ENCODE measurements at places on chromosomes 3 and 15.
A peak's percentile ranks its signal among the peaks of the same experiment; 100 is the strongest.

DNA sequence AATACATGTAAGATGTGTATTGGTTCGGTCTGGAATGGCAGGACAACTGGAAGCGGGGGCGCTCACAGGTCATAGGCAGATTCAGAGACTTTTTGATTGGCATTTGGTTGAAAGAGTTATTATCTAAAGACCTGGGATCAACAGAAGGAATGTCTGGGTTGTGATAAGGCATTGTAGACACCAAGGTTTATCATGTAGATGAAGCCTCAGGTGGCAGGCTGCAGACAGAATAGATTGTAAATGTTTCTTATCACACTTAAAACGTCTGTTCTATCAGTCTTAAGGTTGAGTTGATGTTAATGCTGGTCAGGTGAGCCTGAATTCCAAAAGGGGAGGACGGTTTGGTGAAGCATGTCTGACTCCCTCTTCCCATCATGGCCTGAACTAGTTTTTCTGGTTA lies 295.9 kb upstream of the PROK2 start:
- no peak for DNase-seq

DNA sequence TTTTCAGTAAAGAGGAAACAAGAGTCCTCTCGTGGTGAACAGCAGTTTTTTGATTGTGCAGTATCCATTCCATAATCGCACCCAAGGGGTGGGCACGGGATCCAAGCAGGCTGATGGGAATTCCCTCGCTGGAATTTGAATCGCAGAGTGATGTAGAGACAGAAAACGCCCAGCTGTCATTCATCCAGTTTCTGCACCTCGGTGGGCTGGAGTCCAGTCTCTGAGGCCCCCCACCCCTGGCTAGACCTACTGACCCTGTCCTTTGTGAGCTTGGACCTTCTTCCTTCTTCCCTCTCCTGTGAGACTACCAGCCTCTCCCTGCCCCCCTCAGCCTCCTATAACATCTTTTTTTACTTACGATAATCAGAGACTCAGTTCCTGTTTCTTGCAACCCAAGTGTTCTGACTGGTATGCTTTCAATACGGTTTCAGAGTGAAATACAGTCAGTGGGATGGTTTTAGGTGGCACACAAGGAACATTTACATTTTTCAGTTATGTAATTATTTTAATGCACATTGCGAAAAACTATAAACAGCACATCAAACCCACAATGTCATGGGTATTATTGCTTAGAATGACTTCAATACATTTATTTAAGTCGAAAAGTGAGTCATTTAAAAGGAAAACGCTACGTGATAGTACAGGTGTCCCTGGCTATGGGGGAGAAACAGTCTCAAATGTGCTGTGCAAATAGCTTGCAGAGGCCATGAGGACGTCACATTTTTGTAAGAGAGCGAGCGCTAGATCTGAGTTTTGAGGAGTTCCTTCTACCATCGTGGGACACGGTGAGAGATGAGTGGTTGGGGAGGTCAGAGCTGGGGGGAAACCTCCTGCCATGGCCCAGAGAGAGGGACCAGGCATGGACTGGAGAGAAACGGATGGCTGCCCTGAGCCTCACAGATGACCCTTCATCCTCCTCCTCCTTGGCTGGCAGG lies 37.5 kb upstream of the CHST2 start:
- no peak for DNase-seq

DNA sequence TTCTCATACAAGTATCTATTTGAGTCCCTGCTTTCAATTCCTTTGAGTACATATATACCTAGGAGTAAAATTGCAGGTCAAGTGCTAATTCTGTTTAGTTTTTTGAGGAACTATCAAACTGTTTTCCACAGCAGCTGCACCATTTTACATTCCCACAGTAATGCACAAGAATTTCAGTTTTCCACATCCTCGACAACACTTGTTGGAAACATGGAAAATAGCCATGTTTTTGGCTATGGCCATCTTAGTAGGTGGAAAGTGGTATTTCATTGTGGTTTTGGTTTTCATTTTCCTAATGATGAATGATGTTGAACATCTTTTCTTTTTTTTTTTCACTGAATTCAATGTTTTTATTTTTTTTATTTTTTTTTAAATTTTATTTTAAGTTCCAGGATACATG lies 44.4 kb upstream of the TNFAIP8L3 start:
- DNase-seq: no peak

DNA sequence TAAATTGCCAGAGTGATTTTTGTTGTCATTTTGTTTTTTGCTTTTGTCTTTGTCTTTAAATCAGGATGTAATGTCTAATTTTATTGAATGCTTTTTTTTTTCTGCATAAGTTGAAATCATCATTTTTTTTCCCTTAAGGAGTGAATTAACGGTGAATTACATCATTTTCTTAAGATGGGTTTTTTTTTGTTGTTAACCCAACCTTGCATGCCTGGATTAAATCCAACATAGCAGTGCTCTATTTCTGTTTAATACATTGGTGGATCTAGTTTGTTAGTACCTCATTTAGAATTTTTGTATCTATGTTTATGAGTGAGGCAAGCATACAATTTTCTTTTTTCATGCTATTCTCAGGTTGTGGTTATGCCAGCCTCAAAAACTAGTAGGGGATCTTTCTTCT lies 186.4 kb upstream of the TMC3 start:
- DNase-seq: no peak

- no peak for DNase-seq
Measured at GRCh38 chr3:115062009-115062408, 85.1 kb downstream of the ZBTB20 start.

DNA sequence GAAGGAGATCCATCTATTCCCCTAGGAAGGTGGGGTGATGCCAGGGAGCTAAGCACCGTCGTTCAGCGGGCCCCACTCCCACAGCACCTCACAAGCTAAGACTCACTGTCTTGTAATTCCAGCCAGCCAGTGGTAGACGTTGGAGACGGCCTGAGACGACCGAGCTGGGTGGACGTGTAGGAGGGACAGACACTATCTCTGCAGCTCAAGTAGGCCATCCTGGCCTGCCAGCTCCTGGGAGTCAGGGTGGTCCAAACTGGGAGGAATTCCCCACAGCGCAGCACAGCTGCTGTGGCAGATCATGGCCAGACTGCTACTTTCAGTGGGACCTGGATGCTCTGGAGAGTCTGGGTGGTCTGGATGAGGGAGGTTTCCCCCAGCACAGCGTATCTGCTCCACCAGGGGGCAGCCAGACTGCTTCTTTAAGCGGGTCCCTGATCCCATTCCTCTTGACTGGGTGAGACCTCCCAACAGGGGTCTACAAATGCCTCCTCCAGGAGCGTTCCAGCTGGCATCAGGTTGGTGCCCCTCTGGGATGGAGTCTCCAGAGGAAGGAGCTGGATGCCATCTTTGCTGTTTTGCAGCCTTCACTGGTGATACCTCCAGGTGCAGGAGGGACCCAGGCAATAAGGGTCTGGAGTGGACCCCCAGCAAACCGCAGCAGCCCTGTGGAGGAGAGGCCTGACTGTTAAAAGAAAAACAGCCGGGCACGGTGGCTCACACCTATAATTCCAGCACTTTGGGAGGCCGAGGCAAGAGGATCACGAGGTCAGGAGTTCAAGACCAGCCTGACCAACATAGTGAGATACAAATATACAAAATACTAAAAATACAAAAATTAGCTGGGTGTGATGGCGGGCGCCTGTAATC lies 27.6 kb downstream of the GNB5 start:
- peak; percentile 16 for DNase-seq

DNA sequence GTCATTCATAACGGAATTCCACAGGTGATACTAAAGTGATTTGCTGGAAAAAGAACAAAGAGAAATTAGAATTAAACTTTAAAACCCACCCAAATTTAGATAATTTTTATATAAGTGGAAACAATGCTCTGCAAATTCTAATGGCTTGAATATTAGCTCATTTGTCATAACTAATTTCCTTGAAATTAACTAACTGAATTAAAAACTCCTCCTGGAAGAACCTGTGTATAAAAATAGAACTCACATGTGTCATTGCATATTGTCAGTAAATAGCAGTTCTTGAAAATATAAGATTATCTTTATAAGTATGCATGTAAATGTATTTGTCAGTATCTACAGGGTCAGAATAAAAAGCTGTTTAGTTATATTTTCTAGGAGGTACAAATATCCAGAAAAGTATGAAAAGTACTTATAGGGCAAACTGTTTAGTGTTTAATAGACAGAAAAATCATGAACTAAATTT lies 16.3 kb downstream of the ZIC1 start:
- DNase-seq: no peak

GRCh38 chr3:127131424-127132170 lies 61.3 kb upstream of the PRR23E start:
- DNase-seq: no peak

- no peak for DNase-seq
Measured at GRCh38 chr15:61624950-61625349, 395.8 kb upstream of the RORA start.

GRCh38 chr3:172520301-172520831 lies 2.9 kb downstream of the TNFSF10 start:
- DNase-seq: no peak

GRCh38 chr3:42653303-42653559 lies 266 bp upstream of the ZBTB47 start:
- DNase-seq: no peak

DNA sequence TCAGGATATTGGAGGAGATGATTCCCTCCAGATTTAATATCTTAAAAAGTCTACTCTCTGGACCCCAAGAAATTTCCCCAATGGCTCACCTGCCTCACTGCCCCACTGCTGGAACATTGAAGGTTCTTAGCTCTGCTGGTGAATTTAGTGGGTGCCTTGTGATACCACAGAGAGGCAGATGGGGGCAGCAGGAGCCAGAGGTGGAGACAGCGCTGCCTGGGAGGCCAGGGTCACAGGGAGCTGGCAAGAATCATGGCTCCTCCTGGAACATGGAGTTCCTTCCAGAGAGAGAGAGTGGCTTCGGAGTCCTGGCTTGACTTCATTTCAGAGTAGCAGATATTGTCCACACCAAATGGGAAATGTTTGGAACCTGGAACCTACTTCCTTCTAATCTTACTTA lies 263.5 kb upstream of the CFAP20DC start:
- no peak for DNase-seq

- DNase-seq: no peak
Measured at GRCh38 chr15:52082197-52083036, 30.2 kb downstream of the BCL2L10 start.

DNA sequence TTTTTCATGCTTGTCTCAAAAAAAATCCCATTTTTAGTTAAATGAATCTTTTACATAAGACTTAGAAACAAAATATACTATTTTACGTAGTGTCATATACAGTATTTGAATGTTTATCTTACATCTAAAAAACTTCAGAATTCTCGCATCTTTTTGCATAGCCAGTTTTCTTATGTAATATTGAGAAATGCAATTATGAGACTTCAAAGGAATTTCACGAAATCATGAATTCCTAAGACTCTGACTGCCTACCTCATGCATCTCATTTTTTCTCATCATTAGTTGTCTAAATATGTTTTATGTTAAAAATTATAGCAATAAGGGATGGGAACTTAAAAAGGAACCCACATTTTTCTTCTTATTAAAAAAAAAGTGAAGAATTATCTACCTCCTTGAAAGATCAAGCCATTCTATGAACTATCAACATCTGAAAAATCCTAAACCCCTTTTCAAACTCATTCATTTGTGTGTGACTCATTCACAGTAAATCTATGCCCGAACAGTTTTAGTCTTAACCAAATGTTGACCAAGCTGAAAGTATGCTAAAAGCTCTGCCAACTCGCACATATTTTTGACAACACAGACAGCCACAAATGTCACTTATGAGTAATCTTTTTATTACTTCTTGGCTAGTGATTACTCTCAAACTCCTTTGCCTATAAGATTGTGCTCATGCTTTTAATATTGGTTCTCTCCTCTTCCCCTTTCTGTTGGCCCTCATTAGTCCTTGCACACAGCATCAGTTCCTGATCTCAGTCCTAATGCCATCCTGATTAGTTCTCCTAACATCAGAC lies 115.9 kb downstream of the DCLK3 start:
- DNase-seq: no peak

- no peak for DNase-seq
Measured at GRCh38 chr3:14235003-14235911, 56.6 kb downstream of the LSM3 start.

DNA sequence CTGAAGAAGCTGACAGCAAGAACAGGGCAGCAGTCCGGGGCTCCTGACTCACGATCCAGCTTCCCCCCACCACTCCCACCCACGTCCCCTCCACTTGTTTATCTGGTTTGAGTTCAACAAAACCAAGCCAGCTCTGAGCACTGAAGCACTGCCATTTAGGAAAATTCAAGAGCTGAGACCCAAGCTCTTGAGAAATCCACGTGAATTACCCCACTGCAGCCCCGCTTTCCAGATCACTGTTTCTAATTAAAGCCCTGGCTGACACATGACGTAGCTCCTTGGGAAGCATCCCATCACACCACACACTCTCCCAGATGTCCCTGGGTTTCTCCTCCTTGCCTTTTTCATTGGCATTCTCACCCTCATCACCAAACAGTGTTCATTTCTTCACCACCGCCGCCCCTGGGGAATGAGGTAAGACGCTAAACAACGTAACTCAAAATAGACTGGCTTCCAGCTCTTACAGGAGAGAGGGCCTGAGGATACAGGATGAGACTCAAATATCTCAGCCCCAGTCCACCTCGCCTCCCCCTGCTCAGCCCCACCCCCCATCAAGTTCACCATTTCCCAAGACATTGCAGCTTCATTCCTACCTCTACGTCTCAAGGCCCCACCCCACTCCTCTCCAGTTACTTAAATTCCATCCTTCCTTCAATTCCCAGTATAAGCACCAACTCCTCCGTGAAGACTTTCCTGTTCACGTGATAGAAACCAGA lies 95.4 kb downstream of the SRGAP3 start:
- DNase-seq: no peak

DNA sequence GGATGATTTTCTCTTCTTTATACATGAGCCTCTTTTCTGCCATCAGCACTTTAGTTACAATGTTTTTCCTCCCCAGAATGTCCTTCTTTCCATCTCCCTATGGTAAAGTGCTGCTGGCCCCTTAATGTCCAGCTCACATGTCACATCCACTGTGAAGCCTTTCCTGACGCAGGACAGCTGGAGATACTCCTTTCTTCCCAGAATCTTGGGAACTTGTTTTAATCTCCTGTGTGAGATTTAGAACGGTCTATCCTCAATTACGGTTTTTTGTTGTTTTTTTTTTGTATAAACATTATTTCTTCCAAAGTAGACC lies 147.7 kb upstream of the TSC22D2 start:
- no peak for DNase-seq

GRCh38 chr3:28860307-28860706 lies 420.6 kb upstream of the RBMS3 start:
- DNase-seq: no peak

DNA sequence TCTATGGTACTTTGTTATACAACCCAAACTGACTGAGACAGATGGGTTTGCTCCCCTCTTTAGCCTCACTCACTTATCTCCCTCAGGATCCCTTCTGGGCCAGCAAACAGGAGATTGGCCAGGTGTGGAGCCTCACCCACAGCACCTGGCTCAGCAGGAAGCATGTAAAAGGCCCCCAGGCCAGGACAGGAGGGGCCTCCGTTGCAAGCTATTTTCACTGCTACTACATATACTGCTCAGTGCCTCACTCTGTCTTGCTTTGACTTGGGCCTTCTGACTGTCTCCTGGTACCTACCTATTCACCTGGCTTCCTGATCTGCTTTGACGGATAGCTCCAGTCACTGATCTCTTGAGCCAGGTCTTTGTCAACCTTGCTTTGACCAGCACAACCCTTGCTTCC lies 20.4 kb upstream of the TPM1 start:
- no peak for DNase-seq

Data from activated gamma-delta T cell treated with Interleukin-2 at 50 U/mL for 16 hours (primary cell).